ENCODE measurements at places on chromosomes 5 and 9.
A peak's percentile ranks its signal among the peaks of the same experiment; 100 is the strongest.

DNA sequence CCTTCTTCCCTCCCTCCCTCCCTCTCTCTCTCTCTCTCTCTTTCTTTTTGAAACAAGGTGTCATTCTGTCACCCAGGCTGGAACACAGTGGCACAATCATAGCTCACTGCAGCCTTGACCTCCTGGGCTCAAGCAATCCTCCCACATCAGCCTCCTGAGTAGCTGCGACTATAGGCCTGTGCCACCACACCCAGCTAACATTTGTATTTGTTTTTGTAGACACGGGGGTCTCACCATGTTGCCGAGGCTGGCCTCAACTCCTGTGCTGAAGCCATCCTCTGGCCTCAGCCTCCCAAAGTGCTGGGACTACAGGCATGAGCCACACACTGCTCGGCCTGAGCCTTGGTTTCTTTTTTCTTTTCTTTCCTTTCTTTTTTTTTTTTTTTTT, 45.8 kb downstream of the PLPP7 start:
- no peak for DNase-seq

DNA sequence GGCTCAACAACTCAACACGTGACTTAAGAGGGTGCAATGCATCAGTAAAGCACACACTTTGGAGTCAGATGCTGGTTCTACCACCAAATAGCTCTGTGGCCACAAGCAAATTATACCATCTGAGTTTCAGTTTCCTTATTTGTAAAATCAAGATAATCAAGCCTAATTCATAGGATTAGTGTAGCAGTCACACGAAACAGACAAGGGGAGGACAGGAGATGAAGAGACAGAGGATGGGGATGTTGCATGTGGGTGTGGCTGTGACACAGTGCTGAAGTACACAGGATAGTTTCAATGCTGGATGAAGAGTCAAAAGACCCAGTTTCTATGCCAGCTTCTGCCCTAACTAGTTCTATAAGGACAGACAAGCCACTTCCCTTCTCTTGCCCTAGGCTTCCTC, 60.2 kb downstream of the SPOCK1 start:
- no peak for DNase-seq

DNA sequence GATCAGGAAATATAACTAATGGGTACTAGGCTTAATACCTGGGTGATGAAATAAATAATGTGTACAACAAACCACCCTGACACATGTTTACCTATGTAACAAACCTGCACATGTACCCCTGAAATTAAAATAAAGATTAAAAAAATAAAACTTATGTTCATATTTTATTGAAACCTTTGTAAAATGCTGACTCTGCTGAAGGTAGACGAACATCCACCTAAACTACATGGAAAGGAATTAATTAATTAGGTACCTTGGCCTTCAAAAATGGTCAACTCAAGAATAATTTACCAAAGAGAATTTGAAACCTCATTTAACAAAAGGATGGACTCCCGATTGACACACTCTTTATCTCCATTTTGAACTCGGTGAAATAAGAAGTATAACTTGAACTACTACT, 152.3 kb upstream of the OR13F1 start:
- DNase-seq: no peak

- no peak for DNase-seq
Observed at GRCh38 chr5:168600409-168600808, 21.2 kb upstream of the PANK3 start.

DNA sequence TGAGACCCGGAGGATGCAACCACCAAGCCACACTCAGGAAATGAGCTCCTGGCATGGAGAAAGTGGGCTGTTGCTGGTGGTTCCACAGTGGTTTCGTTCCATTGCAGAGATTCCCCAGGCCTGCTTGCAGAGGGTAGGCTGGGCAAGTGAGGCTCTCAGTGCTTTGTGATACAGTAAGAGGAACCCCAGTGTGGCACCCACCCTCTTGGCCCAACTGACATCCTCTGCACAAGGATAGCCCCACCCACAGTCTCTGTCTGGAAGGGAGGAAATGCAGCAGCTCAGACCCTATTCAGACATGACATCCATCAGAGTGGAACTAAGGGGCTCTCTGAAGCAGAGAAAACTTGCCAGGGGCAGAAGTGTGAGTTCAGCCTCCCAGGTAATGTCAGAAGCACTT, 69.6 kb upstream of the FSTL4 start:
- no peak for DNase-seq

DNA sequence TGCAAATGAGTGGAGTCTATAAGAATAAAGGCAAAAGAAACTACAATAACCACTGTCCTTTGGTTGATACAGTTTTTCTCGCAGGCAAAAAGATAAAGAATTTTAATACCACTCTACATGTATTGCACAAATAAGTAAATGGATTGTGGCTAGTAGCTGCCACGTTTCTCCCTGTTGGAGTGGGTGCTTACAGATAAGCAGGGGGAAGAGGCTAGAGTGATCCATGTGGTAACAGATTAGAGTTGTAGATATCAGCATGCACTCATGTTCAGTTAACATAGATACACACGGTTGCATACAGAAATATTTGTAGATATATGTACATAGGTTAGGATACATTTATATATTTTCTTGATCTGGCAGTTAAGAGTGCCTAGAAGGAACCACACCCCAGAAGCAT, 179.5 kb downstream of the ARHGEF28 start:
- no peak for DNase-seq

DNA sequence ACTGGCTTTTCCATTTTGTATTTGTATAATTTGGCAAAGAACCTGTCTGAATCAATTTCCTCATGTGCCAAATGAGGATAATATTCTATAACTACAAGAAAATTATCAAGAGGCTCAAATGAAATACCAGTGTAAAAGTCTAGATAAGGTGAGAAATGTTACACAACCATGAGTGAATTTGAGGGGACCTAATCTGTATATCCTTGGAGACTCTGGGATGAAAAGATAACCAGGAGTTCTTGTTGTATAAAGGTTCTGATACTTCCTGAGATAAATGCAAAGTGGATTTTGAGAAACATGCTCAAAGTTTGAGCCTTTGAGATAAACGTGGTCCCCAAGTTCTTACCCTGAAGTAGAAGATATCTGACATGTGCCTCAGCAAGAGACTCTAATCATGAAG, 120.3 kb upstream of the SLC12A2 start:
- DNase-seq: no peak

GRCh38 chr9:35790385-35791296, 750 bp upstream of the NPR2 start:
- peak; percentile 31 for DNase-seq

DNA sequence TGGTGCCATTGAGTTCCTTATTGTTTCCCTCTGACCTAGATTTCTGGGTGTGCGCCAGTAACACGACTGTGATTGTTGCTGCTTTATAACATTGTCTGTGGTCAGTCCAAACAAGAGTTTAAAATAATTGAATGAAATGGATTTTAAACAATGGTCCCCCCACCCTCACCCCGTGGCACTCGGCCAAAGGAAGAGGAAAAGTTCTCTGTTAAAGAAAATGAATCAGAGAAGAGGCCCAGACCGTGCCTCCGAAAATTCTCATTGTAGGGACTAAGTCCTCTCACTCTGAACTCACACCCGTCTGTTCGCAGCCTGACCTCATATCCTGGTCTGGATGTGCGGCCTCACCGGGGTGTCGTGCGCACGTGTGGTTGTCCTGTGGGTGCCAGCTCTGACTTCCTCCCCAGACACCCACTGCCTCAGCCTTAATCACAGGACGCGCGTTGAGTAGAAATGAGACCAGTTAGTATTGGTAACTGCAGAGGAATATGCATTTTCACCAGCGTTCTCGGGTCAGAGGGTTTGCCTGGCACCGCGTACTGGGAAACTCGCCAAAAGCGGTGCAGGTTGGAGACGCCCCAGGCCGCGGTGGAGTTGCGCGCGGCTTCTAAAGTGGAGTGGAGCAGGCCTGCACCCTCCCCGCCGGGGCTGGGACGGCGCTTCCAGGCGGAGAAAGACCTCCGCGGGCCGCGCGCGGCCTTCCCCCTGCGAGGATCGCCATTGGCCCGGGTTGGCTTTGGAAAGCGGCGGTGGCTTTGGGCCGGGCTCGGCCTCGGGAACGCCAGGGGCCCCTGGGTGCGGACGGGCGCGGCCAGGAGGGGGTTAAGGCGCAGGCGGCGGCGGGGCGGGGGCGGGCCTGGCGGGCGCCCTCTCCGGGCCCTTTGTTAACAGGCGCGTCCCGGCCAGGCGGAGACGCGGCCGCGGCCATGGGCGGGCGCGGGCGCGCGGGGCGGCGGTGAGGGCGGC, at the start of gene ABL1:
TSS of gene ABL1 (plus strand) at position 884 of the 966 bp plus-strand sequence. CDS start 193 bp downstream, outside the sequence.
- DNase-seq: peak; percentile 51

DNA sequence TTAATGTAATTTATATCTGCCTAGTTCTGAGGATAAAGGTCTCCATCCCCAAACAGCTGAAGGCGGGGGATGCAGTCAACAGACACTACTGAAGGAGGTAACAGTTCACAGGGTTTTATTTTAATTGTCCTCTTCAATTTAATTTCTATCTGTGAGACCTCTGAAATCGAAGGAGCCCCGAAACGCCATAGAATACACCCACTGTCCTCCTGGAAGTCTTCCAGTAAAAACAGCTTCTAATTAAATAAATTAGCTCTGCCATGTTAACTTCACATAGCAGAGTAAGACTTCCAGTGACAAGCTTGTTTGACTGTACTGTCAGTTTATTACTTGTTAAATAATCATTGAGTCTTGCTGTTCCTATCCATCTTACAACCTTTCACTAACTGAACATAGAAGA, 193.5 kb downstream of the SEC61B start:
- no peak for DNase-seq

DNA sequence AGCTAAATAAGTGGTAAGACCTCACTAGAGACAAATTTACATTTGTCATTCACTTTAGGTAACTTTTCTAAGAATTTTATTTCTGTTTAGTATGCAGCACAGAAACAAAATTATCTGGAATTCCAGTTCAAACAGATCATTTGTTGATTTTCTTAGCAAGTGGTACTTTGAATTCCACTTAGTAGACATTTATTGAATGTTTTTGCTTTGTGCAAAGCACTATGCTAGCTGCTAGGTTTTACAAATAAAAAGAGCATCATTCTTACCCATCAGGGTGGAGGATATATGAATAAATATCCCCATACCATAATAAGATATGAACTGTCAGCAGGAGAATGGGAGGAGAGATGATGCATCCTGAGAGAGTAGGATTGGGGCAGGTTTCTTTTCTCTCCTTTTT, 35.4 kb downstream of the GNG10 start:
- no peak for DNase-seq

- DNase-seq: no peak
Observed at GRCh38 chr9:117706421-117707116, 2.4 kb downstream of the TLR4 start.

DNA sequence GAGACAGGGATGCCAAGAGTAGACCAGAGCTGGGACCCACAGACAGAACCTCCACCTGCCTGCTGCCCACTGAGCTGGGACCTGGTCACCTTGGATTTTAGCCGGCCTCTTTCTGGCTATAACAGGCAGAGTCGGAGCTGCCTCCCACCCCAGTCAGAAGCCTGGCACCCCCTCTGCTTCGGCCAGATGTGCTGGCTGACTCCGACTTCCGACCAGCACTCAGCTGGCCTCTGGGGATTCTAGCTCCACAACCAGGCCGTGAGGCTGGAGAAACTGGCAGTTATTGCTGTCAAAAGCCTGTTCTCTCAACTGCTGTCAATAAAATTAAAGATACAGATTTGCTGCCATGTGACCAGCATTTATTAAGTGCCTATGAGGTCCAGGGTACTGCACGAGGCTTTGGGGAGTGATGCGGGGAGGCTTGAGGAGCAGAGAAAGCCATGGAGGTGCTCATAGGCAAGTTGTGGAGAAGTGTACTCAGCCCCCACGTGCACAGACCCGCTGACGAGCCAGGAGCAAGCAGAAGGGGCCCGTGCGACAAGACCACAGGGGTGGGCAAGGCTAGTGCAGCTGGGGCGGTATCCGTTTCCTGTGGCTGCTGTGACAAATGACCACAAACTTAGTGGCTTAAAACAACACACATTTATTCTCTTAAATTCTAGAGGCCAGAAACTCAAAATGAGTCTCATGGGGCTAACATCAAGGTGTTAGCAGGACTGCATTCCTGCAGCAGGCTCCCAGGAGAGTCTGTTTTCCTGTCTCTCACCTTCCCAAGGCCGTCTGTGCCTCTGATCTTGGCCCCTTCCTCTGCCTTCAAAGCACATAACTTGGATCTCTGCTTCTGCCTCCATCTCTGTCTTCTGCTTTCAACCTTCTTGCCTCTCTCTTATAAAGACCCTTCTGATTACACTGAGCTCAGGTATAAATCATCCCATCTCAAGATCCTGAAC, 13.1 kb downstream of the GFI1B start:
- DNase-seq: no peak

GRCh38 chr5:116859666-116860320, 285.2 kb upstream of the SEMA6A start:
- no peak for DNase-seq

- no peak for DNase-seq
Observed at GRCh38 chr5:173188280-173188679, 43.9 kb downstream of the BNIP1 start.

GRCh38 chr9:113388833-113389232, 12.0 kb upstream of the HDHD3 start:
- no peak for DNase-seq

GRCh38 chr5:99187611-99188010, 258.8 kb upstream of the CHD1 start:
- no peak for DNase-seq

- no peak for DNase-seq
Observed at GRCh38 chr9:92342825-92343488, 17.2 kb downstream of the CENPP start.

DNA sequence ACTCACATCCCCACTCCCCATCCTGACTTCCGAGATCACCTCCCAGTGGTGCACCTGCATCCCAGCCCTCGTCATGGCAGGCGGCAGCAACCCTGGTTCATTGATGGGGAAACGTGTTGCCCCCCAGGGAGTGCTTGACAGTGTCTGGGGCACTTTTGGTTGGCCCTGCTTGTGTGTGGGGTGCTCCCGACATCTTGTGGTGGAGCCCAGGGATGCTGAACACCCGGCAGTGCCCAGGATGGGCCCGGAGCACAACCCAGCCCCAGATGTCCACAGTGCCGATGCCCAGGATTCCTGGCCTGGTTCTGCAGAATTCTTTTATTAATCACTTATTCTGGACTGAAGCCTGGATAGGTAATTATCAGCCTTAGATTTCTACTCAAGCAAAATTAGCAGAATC, 3.7 kb downstream of the MRPL36 start:
- no peak for DNase-seq

DNA sequence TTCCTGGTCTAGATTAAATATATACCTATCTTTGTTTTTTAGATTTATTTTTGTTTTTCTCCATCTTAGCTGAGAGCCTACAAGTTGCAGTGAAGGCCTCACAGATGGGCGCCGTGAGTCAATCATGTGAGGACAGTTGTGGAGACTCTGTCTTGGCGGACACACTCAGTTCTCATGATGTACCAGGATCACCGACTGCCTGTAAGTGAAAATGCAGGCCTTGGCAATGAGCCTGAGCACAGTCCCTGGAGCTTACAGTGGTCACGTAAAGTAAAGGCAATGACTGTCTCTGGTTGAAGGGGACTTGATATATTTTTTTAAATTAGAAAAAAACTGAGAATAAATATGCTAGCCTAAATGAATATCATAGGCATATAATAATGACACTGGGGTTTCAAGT, 271.9 kb downstream of the ARHGEF28 start:
- no peak for DNase-seq

DNA sequence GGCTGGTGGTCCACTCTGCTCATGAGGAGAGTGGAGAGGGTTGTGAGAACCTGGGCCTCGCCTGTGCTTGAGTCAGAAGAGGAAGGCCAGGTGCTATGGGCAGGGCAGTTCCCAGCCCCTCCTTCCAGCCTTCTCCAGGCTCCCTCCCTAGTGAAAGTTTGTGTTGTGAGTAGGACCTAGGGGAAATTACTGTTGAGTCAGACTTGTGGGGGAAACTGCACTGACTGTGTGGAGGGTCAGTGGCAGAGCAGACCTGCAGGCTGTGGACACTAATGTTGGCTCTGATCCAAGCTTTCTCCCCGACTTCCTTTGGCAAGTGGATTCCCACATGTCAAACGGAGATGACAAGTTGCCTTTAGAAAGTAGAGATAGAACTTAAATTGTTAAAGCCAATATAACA, 102.6 kb downstream of the ARHGAP26 start:
- no peak for DNase-seq

All from activated T-cell treated with anti-CD3 and anti-CD28 coated beads for 24 hours (primary cell).